ENCODE measurements at places on chromosomes 2 and 18.

DNA sequence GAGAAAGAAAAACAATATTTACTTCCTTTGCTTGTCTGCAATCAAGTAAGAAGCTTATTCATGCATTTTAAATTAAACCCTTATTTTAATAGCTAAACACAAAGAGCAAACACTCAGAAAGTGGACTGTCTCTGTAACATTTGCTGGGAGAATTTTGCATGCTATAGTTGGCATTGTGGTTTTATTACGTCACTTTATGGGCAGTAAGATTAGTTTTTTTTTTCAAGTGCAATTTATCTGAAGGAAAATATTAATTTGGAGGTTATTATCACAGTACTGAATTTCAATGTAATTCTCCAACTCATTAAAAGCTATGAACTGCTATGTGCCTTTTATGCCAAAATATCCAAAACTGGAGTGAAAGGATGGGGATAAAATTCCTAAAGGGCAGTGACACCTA lies 103.3 kb downstream of the TMEFF2 start:
- DNase-seq = no peak

DNA sequence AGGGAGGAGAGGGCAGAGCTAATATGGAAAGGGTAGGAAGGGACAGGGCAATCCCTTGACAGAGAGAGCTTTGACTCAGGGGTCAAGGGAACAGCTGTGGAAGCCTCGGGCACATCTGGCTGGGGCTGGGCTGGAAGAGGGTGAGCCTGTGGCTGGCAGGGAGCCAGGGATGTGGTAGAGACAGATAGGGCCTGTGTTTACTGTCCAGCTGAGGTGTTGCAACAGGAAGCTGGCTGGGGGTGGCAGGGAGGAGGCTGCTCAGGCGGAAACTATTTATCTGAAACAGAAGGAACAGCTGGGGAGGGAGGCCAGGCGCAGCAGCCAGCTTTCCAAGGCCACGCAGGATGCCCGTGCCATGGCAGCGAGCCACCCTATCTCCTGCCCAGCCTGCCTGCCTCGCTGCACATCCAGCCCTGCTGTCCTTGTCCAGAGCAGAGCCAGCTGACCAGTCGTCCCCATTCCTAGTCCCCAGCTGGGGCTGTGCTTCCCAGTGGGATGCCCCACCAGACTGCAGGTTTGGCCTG lies 264.7 kb downstream of the CYP26B1 start:
- DNase-seq = no peak

DNA sequence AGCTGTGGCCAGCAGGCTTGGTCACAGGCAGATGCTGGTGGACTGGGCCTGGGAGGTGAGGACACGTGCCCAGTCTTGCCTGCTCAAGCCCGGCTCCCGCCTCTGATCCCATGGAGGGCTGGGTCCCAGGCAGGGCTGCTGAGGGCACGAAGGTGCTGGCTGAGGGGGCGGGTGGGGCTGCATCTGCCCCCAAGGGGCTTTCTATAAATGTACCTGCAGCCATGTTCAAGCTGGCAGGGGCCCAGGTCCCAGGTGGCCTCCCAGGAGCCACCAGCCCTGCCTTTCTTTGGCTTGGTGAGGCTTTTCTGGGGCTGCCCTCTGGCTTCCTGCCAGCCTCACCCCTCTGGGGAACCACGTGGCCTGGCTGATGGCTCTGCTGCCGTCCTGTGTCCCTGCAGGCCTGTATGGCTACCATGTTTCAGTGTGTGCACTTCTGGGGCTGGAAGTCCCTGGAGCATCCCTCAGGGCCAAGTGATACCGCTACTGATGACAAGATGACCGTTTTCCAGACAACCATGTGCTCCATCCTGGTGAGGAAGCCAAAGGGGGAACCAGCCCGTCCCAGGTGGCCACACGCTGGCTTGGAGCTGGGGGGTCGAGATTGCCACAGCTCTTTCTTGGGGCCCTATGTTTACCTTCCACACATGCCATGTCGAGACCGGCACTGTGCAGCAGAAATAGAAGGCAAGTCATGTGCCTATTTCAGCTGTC lies 23.2 kb downstream of the HJURP start:
- DNase-seq = no peak

DNA sequence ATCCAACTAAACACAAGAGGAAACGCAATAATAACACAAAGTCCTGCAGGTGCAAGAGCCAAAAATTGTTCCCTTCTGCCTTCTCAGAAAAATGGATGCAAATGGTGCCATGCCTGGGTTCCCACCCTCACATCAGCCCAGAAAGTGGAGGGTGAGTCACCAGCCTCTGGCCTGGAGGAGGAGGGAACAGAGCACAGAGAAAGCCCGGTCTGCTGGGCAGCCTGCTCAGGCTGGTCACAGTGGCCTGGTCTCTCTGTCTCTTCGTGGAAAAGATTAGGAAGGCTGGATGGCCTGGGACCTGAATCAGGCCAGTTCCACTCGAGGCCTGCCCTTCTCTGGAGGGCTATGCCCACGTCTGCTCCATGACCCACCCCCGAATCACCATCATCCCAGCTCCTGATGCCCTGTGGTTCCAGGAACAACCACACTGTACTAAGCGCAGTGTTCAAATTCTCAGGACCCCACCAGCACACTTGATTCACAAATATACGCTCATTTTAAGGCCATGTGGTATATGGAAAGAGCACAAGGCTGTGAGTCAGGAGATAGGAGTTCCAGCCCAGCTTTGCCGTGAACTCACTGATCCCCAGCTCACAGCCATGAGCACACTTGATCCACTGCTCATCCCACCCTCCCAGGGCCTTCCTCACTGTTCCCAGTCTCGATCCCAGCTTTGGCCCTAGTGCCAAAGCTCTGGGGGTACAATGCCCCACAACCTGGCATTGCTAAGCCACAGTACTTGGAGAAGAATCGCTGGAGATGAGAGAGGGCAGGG lies 82.1 kb downstream of the ZBTB7C start:
- DNase-seq = no peak

- no peak for DNase-seq
Observed at GRCh38 chr2:118294063-118294462, 205.8 kb downstream of the INSIG2 start.

GRCh38 chr2:159177957-159178356 lies 108.5 kb downstream of the WDSUB1 start:
- DNase-seq = no peak

All from stimulated activated CD4-positive, alpha-beta T cell treated with anti-CD3 and anti-CD28 coated beads, Interleukin-12 subunit alpha, Interleukin-12 subunit beta, amount 100 ng/mL, for 24 hours (primary cell).